Heart right ventricle (tissue), 16 donors: ENCODE measurements at places on chromosomes 16 and 17. TPM values are rescaled to one million over a fixed set of nuclear protein-coding genes. Genes with fewer than 3 reads are reported as not detected.
A peak's percentile ranks its signal among the peaks of the same experiment; 100 is the strongest.

- no peak for DNase-seq
Observed at GRCh38 chr17:81409190-81409935, 14.1 kb downstream of the BAHCC1 start.

DNA sequence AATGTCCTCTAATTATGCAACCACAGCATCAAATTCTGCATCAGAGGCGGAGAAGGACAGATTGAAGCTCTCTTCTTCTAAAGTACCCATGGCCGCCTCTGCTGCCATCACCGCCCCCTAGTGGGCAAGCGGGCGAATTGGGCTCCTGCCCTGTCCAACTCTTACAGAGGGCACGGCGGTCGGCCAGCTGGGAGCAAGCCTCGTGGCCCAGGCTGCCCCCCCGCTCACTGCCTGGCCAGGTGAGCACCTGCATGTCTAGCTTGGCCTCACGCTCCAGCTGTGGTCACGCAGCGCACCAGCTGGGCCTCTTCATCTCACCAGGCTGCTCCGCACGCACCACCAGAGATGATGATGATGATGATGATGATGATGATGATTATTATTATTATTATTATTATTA lies 146.1 kb upstream of the TOM1L1 start:
- DNase-seq: no peak

GRCh38 chr16:27449434-27450195 lies 47.6 kb downstream of the IL21R start:
- DNase-seq: no peak

- DNase-seq: no peak
Observed at GRCh38 chr17:66675991-66676371, 158.9 kb upstream of the CACNG5 start.

GRCh38 chr17:55037828-55038227 lies 69.3 kb downstream of the STXBP4 start:
- no peak for DNase-seq

- no peak for DNase-seq
Observed at GRCh38 chr17:48460052-48460451, 30.0 kb upstream of the SKAP1 start.

DNA sequence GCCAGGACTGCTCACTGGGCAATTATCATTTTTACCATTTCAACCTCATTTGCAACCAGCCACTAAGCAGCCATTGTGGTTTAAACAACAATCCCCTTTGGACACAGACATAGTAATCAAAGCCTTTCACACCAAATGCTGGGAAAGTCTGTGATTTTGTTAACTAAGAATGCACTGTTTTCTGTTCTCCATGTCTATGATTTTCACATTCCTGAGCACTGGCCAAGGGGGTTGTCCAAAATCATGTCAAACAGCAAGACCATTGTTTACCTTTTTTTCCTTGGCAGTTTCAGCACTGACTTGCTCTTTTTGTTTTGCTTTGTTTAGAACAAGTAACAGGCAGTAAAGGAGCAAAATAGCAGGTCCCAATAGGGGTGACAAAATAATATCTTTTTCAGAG lies 106.3 kb upstream of the SIAH1 start:
- DNase-seq: no peak

- DNase-seq: no peak
Observed at GRCh38 chr17:82296511-82297279, 20.7 kb downstream of the CD7 start.

DNA sequence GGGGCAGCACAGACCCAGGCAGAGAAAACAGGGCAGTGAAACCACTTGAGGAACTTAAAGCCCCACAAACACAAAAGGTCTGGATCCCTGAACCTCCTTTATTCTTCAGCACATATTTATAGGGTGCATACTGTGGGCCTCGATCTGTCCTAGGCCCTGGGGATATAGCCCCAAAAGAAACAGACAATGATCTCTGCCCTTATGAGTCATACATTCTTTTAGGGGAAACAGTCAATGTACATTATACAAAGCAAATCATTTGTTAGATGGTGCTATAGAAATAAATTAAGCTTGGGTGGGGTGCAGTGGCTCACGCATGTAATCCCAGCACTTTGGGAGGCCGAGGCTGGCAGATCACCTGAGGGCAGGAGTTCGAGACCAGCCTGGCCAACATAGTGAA lies 10.0 kb upstream of the HES7 start:
- DNase-seq: no peak

- DNase-seq: no peak
Observed at GRCh38 chr16:87017371-87018012, 299.7 kb downstream of the C16orf95 start.

- no peak for DNase-seq
Observed at GRCh38 chr17:80861892-80862291, 129.7 kb upstream of the CHMP6 start.

DNA sequence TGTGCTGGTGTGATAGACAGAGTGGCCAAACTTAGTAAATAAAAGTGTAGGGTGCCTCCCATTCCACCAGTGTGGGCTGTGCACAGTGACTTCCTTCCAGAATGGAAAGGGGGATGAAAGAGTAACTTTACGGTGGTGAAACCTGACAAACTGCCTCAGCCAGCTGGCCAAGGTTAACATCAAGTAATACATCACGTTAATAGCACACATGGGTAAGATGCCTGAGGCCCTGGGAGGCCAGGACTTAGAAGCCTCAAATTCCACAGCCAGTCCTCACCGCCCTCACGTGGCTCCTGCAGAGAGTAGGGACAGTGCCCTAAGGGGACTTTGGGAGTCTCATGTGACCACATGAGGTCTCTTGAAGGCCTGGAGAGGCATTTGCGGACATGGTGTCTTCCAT lies 14.1 kb downstream of the RMI2 start:
- DNase-seq: no peak

DNA sequence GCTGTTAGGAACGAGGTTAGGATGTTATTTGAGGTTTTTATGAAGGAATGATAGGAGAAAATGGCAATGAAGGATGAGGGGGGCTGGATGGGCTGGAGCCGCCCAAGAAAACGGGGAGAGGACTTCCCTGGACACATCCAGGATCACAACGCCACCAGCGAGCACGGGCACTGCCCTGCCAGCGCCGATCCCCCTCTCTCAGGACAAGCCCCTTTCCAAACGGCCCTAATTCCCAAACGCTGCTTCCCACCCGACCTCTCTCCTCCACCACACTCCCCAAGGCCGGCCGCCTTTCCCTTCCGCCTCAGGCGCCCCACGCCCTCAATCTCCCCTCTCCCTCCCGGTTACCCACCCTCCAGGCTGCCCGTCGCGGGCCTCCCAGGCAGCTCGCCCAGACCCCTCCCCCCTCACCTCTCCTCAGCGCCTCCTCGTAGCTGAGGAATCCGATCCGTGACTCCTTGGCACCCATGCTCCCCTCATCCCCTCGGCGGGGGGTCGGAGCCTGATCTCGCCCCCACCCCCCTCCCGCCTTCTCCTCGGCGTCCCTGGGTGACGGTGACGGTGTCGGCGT lies 377 bp downstream of the USP32 start:
- no peak for DNase-seq

GRCh38 chr17:58643147-58643546 lies 48.7 kb downstream of the TEX14 start:
- DNase-seq: no peak

GRCh38 chr17:78226759-78227454 lies 4.5 kb upstream of the TMEM235 start:
- no peak for DNase-seq

DNA sequence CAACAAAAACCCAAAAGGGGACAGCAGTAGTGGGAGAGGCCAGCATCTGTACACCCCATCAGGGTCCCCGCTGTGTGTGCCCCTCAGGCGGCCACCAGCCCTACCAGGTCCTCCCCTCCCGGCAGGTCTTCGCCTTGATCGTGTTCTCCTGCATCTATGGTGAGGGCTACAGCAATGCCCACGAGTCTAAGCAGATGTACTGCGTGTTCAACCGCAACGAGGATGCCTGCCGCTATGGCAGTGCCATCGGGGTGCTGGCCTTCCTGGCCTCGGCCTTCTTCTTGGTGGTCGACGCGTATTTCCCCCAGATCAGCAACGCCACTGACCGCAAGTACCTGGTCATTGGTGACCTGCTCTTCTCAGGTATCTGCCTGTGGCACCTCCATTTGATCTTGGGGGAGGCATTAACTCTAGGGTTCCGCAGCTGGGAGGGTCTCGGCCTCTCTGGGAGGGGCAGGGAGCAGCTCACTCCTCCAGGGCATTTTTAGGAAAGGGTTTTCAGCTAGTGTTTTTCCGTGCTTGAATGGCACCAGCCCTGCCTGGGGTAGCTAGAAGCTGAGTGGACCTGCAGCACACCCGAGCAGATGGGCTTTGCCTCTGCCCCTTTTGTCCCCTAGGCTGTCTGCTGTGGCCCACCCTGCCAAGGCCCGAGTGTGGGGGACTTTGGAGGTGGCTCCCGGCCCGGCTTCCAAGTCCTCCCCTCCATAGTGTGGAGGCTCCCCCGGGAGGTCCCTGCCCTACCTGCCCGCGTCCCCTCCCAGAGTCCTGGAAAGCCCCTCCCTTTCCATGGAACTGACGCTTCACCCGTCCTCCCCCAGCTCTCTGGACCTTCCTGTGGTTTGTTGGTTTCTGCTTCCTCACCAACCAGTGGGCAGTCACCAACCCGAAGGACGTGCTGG lies 2.6 kb downstream of the SYNGR2 start:
- no peak for DNase-seq

- no peak for DNase-seq
Observed at GRCh38 chr17:78472035-78472905, 93.8 kb downstream of the PGS1 start.

DNA sequence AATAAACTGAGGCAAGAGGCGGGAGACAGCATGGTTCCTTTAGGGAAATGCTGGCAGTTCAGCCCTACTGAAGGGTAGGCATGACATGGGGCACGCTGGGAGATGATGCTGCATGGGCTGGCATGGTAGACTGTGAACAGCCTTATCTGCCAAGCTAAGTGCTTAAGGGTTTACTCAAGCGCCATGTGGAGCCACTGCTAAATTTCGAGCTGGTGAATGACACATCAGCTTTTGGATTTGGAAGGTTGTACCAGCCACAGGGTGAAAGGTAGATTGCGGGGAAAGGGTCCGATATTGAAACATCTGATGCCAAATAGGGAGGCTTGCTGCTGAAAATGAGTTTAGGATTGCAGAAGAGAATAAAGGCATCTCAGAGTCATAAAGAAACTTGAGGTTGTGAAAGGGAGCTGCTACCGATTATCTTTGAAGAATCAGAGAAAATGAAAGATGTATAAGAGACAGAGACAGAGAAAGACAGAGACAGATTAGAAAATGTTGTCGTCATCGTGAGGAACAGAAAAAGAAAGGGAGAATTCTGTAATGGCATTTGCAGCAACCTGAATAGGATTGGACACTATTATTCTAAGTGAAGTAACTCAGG lies 16.3 kb downstream of the PIK3R5 start:
- no peak for DNase-seq

DNA sequence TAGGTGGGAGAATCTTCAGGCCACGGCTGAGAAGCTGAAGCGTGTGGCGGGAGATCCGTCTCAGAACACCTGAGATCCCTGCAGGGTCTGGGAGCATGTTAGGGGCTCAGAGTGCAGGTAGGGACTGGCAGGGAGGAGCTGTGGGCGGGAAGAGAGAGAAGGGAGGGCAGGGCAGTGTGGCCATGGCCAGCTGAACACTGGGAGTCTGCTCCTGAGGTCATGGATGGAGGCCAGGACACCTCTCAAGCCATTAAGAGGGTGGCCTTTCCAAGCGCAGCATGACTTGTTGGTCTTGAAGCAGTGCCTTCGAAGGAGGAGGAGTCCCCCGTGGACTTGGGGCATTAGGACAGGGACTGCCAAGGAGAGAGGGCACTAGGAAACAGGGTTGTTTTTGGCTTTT lies 23.7 kb downstream of the NAA60 start:
- DNase-seq: no peak

DNA sequence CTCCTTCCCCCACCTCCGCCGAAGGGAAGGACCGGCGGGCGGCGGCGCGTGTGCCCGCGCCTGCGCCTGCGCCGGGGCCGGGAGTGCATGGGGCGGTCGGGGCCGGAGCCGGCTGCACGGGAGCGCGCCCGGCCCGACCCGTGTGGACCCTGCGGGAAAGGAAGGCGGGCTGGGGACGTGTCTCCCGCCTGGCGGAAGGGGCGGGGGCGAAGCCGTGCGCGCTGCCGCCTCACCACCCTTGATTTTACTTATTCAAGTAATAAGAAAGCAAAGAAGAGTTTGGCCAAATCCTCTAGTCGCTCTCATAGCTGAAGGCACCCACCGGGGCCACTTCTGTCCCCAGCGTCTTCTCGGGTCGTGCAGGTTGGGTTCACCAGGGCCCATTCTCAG lies 596 bp upstream of the PFN1 start:
- DNase-seq: peak; percentile 83

- DNase-seq: no peak
Observed at GRCh38 chr17:32862940-32863339, 14.0 kb downstream of the MYO1D start.

DNA sequence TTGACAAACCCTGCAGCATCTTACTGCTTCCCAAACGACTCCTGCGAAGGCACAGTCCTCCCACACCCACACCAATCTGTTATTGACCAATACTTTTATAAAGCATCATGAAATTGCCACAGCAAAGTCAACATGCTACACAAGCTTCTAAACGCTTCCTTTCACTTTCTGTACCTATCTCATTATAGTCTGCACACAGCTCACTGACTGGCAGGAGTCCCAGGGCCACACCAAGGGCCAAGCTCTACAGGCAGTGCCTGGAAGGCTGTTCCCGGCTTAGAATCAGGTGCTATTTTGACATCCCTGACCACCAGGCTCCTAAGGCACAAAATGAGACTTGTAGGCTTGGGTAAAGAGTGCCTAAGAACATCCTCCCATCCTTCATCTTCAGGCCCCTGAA lies 39.5 kb downstream of the USP7 start:
- DNase-seq: peak; percentile 48

DNA sequence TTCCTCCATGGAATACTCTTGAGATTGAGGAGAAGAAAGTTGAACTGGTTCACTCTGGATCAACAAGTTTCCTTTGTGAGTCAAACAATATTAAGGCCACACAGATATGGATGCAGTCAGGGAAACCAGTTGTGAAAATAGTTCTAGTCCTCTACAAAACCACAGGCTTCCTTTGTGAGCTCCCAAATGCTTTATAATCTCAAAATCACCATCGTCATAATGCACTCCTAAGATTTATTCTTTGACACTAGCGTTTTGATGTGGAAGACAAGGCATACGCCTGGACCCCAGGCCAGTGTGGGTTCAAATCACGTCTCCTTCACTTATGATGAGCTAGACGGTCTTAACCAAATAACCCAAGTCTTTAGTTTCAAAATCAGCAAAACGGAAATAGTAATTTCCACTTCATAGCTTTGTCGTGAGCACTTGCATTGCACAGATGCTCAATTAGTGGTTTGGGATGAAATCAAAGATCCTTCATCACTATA lies 142.6 kb downstream of the STX8 start:
- no peak for DNase-seq

XAF1 gene
- 27.2 TPM for total RNA-seq

PIPOX gene
- total RNA-seq: 0.64 TPM

ABCA5 gene
- total RNA-seq: 19.0 TPM

KCNJ18 gene
- not detected for total RNA-seq

KCNG4 gene
- total RNA-seq: not detected

MED13 gene
- 29.1 TPM for total RNA-seq

IGF2BP1 gene
- total RNA-seq: not detected

ALDH3A1 gene
- not detected for total RNA-seq

TNP2 gene
- total RNA-seq: not detected

FGF11 gene
- total RNA-seq: 9.2 TPM

SLC13A2 gene
- not detected for total RNA-seq

ABCC12 gene
- total RNA-seq: 0.07 TPM
